Jurkat, Clone E6-1 (cell line): ENCODE measurements at places on chromosomes 6 and 20.
A peak's percentile ranks its signal among the peaks of the same experiment; 100 is the strongest.

DNA sequence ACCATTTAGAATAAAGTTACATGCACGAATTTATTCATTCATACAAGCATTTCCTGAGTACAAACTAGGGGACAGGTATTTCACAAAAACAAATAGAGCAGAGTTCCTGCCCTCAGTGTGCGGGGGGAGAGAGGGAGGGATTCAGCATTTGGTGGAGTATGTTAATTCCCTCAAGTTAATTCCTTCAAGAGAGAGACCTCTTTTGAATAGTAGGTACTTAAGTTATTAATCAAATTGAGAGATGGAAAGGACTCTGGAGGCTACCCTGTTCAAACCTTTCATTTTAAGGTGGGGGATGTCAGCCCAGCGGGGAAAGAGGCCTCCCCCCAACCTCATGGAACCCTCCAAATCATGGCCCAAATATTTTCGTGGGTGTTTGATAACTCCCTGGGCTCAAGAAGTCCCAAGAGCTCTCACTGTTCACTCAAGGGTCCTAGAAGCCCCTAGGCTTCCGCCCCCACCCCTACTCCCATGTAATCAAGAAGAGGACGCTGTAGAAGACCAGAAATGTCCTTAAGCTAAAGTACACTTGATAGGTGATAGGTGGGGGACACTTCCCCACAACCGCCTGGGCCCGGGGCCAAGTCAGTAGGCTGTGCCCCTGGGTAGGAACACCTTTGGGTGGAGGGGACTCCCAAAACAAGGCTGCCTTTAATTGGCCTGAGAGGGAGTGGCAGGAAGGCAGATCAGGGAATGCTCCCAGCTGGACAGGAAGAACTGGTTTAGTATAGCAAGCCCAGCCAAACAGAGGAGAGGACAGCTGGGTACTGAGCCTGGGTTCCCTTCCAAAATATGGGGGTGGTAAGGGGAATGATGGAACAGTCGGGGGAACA, 2.9 kb downstream of the SDC4 start:
- DNase-seq: no peak

DNA sequence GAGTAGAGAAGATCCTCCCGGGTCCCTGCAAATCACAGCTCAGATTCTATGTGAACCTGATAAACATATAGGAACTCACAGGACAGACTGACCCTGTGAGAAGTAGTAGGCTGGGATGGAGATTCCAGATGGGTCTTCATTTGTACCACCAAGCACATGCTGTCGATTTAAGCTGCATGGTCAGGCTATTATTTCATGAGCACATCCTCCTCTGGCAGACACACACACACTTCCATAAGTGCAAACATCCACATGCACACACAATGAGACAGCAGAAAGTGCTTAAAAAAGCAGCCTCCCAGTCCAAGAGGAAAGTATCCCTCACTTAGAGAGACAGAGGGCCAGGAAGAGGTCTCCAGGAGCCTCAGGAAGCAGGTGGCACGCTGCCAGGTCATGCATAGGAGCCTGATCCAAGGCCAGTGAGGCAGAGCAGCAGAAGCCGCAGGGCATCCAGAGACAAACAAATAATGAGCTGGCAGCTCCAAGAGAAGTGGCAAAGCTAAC, 131.8 kb downstream of the UNC5CL start:
- no peak for DNase-seq

DNA sequence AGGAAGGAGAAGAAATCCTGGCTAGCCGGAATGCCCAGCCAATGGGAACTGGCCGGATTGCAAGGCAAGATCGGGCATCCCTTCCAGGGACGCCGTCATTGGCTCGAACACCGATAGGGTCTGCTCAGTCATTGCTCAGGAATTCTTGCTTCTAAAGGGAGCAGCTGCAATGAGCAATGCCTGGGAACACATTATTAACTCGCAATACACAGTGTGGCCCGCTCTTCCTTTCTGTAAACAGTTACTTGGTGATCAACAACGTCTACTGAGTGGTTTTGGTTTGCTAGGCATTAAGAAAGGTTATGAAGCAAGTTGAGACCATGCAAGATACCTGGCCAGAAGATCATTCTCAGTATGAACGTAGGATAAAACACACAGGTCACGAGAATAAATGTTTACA, 165.4 kb upstream of the CITED2 start:
- no peak for DNase-seq

- no peak for DNase-seq
Measured at GRCh38 chr20:46009816-46010215, 1.1 kb downstream of the MMP9 start.

DNA sequence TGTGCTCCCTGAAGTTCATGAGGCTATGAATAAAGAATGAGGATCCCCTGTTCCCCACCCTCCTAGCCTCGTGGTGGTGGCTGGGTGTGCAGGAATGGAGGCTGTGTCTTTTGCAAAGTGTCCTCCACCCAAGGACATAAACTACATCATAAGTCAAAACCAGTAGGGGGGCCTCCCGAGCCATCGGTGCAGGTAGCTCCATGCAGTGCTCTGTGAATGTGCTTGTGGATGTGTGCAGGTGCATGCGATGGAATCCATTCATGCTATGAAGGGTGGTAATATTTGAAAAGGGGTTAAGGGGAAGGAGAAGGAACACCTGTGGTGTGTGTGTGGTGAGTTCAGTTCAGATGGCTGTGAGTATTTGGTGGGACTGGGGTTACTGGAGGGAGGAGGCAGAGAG, 197.3 kb downstream of the NRN1 start:
- DNase-seq: peak; percentile 63

DNA sequence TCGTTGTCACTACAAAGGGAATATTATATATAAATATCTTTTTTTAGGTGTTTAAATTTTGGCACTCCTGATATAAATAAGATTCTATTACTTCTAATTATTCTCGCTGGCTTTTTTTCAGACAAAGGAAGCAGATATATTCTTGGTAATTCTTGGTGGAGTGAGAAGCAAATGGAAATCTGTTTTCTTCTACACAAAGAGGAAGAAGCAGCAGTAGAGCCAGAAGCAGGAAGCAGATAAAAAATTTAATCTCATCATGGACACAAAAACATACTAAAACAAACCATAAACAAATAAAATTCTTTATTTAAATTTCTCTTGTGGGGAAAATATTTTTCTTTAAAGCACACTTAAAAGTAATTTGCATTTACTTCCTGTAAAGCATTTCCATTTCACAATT, 3.7 kb upstream of the KIAA0319 start:
- DNase-seq: no peak

DNA sequence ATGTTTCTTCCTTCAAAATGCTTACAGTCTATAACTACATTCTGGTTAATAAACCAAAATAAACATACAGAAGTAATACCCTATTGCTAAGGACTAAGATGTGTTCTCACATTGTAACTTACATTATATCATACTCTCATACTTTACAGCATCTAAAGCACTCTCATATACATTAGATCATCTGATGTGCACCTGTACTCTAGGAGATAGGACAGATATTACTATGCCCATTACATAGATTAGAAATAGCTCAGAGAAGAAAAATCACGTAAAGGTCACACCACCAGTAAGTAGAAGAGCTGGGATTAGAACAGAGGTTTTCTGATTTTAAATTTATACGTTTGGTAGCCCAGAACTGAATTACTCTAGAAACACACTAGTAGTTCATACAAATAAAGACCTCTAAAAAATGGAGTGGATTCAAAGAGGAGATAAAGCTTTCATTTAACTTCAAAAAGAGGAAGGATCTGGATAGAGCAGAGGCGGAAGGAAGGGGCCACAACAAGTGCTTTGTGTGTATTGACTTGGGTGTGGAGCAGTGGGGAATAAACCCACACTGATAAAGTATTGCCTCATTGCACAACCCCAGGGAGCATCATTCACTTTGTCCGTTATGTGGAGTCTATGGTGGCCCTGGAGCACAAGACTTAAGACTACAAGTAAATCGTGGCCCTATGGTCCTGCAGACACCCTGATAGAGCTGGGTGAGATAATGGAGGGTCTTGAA, 30.9 kb downstream of the SLC2A12 start:
- peak; percentile 30 for DNase-seq

- no peak for DNase-seq
Measured at GRCh38 chr20:63093966-63094766, 87.4 kb upstream of the BHLHE23 start.

- DNase-seq: no peak
Measured at GRCh38 chr6:134314006-134314821, 3.7 kb downstream of the SGK1 start.
